Purkinje cell (primary cell): ENCODE measurements at places on chromosomes 16 and 17. TPM values are rescaled to one million over a fixed set of nuclear protein-coding genes. Genes with fewer than 3 reads are reported as not detected.

Gene KDM6B
- polyA plus RNA-seq, result 0.12 and 0.13 TPM in 2 replicates

Gene PIK3R5
- not detected in 2 replicates for polyA plus RNA-seq

Gene HSPB9
- polyA plus RNA-seq, result 0.62 TPM in 1 of 2 replicates, not detected in the other

Gene CD300LF
- polyA plus RNA-seq, result not detected in 2 replicates

Gene TNP2
- not detected in 2 replicates for polyA plus RNA-seq

Gene COPS3
- polyA plus RNA-seq, result 117 and 187 TPM in 2 replicates

Gene SMPD3
- 0.42 and 1.3 TPM in 2 replicates for polyA plus RNA-seq

Gene SRCIN1
- polyA plus RNA-seq, result 0.88 and 2.2 TPM in 2 replicates

Gene TMEM107
- 3.1 and 12.4 TPM in 2 replicates for polyA plus RNA-seq

Gene MYCBPAP
- polyA plus RNA-seq, result not detected in 2 replicates

Gene RDM1
- polyA plus RNA-seq, result 3.4 TPM in 1 of 2 replicates, not detected in the other
